ENCODE measurements at places on chromosomes 2 and 18.

- DNase-seq: no peak
Measured at GRCh38 chr2:239146011-239146641, 254.7 kb downstream of the HDAC4 start.

DNA sequence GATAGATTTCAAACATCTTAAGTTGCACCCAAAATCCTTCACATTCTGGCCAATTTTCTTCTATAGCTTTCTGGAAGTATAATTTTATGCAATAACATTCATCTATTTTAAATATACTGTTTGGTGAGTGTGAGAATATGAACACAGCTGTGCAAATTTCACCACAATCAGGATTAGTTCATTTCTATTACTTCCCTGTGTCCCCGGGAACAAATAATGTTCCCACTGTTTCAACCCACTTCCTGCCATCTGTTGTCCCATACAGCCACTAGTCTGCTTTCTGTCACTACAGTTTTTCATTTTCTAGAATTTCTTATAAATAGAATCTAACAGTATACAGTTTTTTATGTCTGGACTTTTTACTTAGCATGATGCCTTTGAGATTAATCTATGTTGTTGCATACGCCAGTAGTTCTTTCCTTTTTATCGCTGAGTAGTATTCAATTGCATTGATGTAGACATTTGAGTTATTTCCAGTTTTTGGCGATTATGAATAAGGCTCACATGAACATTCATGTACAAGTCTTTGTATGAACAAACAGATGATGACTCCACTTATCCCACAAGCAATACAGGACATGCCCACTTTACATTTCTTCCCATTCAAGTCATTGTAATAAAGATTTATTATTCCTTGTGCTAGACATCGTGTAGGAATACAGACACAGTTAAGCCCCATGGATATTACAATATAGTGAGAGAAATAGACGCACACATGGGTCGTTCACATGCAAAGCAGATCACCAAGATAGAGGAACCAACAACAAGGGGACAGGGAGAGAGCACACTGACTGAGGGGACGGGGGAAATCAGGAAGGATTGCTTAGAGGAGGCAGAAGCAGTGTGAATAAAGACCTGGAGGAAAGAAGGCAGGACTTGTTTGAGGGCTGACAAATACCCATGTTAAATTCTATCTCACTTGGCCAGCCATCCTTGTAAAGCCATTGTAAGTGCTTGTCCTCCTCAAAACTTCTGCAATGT lies 72.9 kb upstream of the PAX8 start:
- no peak for DNase-seq

GRCh38 chr2:207071820-207072219 lies 93.9 kb downstream of the KLF7 start:
- no peak for DNase-seq

DNA sequence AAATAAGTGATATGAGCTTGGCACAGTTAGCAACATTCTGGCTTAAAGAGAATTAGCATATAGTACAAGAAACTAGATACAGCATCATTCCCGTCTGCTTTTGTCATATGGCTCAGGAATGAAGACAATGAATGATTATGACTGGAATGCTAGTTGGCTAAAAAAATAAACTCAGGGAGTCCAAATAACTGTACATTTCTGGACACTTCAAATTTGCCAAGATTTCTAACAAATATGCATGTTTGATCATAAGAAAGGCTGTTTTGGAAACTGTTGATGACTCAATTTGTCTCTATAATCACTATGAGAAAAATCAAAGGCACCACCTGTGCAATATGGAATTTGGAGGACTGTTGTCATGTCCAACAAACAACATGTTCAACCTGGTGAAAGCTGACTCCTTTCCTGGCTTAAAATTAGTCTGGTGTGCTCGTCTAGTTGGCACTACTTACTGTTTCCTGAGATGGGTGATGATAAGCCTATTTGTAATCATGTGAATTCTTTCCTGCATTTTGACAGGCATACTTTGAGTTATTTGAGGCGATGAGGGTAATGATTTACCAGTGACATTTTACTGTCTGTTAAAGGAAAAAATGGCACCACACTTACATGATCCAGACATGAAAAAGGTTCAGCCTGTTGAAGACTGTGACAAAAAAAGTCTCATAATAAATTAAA lies 133.9 kb upstream of the CDH20 start:
- no peak for DNase-seq

DNA sequence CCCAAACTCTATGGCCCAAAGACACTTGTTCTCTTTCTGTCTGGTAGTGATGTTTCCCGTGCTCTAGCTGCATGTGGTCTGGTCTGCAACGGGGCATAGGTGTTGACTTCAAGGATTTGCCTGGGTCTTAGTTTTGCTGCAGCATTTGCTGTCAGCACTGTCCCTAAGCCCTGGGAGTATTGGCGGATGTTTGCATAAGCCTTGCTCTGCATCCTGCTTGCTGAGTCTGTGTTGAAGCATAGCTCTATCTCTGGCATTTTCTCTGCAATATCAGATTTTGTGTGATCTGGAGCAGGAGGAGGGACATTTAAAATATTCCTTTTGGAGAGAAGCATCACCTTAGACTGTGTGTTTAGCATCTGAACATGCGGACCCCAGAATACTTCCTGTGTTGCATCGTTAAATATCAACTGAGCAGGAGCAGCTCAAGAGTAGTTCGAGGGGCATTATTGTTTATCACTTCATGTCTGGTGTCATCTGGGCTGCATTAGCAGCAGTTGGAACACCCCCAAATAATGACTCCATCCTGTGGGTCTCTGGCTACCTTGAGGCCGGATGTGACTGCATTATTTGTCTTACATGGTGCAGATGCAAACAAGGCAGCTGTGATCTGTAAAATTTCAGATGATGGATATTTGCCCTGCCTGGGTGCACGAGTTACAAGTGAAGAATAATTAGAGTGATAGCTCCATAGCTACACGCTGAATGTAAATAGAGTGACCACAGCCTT lies 231.7 kb downstream of the TRIB2 start:
- no peak for DNase-seq

DNA sequence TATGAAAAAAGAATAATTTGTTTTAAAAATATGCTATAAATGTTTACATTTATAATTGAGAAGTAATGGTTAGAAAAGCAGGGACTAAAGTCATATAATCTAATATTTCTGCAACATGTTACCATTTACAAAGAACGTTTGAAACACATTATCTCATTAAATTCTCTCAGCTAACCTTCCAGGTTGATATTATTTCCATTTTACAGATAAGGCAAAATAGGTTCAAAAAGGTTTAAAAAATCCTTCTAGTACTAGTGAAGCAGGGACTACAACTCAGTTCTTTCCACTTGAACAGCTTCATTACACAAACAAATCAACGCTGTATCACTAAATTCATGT lies 875 bp downstream of the FASTKD1 start:
- no peak for DNase-seq

- DNase-seq: no peak
Measured at GRCh38 chr2:196073521-196073920, 4.9 kb upstream of the DNAH7 start.

DNA sequence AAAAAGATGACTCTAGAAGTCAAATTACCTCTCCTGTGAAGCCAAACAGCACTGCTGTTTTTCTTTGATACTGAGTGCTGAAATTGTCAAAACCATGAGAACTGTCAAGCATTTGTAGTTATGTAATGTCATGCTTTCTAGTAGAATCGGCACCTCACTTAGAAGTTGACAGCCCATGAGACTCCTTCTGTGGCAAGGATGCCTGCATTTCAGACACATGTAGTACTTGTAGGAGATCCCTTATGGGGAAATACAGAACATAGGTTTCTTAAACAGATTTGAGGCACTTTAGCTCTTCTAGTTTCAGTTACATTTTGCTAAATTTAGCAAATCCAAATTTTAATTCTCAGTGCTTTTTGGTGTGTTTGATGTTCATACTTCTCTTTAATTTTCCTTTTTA lies 15.7 kb downstream of the ZNF407 start:
- DNase-seq: no peak

- DNase-seq: no peak
Measured at GRCh38 chr18:59763541-59764136, 66.4 kb upstream of the CCBE1 start.

- DNase-seq: no peak
Measured at GRCh38 chr2:2828774-2829368, 497.8 kb upstream of the MYT1L start.

- no peak for DNase-seq
Measured at GRCh38 chr18:36702401-36703013, 126.3 kb downstream of the TPGS2 start.

DNA sequence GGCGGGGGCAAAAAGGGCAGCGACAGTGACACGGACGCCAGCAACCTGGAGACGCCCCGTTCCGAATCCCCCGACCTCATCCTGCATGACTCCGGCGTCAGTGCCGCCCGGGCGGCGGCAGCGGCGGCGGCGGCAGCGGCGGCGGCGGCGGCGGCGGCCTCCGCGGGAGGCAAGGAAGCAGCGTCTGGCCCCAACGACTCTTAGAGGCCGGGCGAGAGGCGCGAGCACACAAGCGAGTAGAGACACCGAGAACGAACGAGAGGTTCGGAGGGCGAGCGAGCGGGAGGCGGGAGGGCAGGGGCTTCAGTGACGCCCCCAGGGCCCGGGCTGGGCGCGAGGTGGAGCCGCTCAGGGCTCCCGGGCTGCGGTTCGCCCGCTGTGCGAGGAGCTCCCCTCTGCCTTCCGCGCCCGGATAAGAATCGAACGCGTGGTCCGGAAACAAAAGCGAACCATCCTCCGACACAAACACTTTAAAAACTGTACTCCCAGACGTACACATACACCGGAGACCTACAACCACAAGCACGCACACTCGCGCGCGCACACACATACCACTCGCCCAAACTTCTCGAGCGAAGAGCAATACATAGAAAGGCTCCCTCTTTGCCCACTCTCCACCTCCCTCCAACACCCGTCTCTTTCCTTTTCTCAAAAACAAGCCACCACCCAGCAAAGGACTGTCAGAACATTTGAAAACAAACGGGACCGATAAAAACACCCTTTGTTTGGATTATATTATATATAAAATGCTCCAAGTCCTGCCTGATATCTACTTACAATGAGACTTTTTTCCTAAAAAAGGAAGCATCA lies 2.8 kb downstream of the SP9 start:
- DNase-seq: no peak

GRCh38 chr2:170006587-170007325 lies 171.2 kb upstream of the MYO3B start:
- DNase-seq: no peak

- no peak for DNase-seq
Measured at GRCh38 chr2:169089182-169089581, 19.8 kb downstream of the DHRS9 start.

- no peak for DNase-seq
Measured at GRCh38 chr2:238282861-238283738, 5.3 kb downstream of the PER2 start.

DNA sequence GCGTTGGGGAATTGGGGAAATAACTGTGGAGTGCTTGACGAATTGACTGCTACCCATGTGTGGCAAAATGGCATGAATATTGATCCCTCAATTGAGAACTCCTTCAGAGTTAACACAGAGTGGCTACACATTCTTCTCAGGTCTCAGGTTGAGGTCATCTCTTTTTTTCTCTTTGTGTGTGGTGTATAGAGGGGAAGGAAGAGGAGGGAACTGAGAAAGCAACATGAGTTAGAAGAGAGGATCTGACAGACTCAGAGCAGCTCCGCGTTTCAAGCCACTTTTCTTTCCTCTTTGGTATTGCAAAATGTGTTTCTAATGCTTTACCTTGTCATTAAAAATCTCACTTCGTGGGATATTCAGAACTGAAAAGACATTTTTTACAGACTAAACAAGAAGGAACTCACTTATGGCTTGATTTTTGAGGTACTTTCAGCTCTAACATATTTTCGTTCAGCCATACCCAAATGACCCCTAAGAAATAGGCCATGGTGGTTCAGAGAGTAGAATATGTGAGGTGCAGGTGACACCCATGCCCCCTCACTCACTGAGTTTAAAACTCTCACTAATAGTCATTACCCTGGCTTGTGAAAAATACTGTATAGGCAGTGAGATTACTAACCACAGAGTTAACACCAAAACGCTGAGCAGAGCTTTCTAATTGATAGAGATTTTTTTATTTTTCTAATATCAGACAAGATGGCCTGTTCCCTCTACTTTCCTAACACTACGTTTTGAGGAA lies 22.5 kb downstream of the STAT4 start:
- DNase-seq: no peak

- DNase-seq: no peak
Measured at GRCh38 chr2:11656671-11657101, 13.3 kb downstream of the NTSR2 start.

- DNase-seq: no peak
Measured at GRCh38 chr2:74577448-74577847, 22.9 kb downstream of the DOK1 start.

All from activated T-helper 1 cell treated with anti-CD3 and anti-CD28 coated beads, Interleukin-2, amount 50 U/mL, for 16 hours (primary cell).